ENCODE measurements at places on chromosomes 5 and 9.

GRCh38 chr5:151351671-151352070, 4.3 kb upstream of the SLC36A2 start:
- no peak for DNase-seq

GRCh38 chr5:36717131-36717695, 110.8 kb downstream of the SLC1A3 start:
- DNase-seq: no peak

DNA sequence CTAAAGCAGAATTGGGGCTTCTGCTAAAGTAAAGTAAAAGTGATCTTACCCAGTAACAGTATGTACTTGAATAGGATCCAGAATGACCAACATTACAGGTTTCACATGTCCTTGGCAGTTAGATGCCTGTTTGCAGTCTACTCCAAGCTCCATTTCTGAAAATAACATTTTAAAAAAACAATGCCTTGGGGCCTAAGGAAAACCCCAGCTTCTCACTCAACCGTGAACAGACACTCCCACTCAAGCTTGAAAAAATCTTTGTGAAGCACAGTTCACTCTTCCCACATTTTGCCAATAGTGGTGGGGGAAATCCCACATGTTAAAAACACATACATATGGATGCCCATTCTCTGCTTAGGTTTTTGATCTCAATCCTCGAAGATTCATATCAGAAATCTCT, 304.1 kb downstream of the ARRDC3 start:
- no peak for DNase-seq

DNA sequence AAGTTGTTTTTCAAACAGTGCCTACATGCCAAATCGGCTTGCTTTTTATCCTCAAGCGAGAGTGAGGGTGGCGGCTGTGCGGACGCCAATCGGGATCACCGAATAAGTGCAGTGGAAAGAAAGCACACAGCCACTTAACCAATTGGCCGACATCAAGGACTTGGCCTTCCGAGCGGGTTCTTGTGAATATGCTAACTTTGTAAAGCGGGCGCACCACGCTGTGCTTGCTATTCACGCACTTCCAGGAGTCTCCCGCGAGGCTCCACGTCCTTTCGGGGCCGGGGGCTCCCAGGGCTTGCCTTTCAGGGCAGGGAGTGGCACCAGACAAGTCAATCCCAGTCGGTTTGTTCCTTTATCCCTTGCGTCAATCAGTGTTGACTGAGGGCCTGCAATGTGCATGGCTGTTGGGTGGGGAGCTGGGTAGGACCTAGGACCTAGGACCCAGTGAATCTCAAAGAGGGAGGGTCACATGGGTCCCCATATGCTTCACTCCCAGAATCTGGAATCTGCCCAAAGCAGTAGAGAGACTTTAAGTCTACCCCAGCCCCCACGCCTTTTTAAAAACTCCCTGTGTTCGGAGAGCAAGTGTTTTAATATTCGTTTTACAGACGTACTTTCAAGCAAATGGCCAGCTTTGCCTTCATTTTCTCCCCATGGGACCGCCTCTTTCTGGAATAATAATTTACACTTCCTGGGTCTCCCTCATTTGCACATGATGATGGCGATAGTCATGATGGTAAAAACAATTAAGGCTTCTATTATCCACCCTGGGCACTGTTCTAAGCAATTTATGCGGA, 2.0 kb upstream of the GCNT4 start:
- no peak for DNase-seq

GRCh38 chr5:81424728-81425127, 30.8 kb upstream of the ACOT12 start:
- no peak for DNase-seq

All from CD4-positive, alpha-beta memory T cell (primary cell).